ENCODE measurements at places on chromosomes 2 and 18. TPM values are rescaled to one million over a fixed set of nuclear protein-coding genes. Genes with fewer than 3 reads are reported as not detected.
A peak's percentile ranks its signal among the peaks of the same experiment; 100 is the strongest.

The ABCG8 gene
- polyA plus RNA-seq = not detected

- DNase-seq = no peak
These were observed 764.5 kb downstream of the TRIB2 start for GRCh38 chr2:13481201-13481600.

DNA sequence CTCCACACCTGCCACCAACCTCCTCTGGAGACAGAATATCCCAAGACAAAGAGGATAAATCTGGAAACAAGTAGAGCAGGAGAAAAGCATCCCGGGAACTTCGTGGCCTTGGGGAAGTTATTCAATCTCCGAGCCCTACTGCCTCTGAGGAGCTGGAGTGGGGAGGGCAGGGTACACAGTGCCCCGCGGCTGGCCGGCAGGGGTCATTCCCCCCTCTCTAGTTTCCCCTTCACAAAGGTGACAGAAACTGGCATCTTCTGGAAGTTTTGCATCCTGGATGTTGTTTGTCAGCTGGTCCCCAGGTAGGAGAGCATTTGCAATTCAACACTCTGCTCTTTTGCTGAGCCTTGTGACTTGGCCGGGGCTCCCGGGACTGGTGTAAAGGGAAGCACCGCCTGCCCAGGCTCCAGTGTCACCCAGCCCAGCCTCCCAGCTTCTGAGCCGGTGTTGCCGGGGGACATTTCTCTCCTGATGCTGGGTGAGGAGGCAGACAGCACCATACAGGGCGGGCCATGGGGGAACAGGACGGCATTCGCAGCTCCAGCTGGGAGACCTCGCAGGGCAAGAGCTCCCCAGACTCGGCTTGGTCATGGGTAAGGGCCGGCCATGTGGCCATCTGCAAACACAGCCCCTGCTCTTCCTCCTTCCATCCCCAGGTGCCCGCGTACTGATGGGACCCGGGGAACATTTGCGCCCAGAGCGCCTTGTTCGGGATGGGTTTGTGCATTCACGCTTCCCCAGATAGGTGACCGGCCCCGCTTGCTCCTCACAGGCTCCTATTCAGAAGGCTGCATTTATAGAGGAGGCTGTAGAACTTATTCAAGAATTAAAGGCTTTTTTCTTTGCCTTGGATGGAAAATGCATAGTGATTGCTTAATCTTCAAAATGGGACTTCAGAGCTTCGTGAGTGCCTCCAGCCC is 7.4 kb upstream of the NTSR2 start:
- DNase-seq = no peak

GRCh38 chr2:84782717-84783442 is 98.0 kb downstream of the TRABD2A start:
- peak; percentile 73 for DNase-seq

GRCh38 chr2:240339411-240340360 is 95.8 kb upstream of the GPC1 start:
- no peak for DNase-seq

GRCh38 chr2:199743415-199744120 is 107.4 kb downstream of the FTCDNL1 start:
- no peak for DNase-seq

DNA sequence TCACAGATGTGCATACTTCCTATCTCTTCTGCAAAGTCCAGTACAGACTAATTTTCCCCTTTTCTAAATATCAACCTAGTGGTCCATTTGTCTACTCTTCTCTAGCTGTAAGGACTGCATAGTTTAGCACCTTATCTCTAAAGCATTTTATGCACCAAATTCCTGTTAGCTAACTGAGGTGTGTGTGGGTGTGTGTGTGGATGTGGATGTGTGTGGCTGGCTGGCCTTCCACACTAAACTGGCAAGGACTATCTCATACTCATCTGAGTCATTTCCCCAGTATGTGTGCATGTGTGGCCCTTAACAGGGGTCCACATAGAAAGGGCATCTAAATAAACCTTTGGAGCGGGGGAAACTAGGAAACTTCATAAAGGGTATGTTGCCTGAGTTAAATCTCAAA is 139.6 kb downstream of the TTC32 start:
- DNase-seq = no peak

GRCh38 chr2:23803264-23803964 is 123.5 kb downstream of the ATAD2B start:
- no peak for DNase-seq

DNA sequence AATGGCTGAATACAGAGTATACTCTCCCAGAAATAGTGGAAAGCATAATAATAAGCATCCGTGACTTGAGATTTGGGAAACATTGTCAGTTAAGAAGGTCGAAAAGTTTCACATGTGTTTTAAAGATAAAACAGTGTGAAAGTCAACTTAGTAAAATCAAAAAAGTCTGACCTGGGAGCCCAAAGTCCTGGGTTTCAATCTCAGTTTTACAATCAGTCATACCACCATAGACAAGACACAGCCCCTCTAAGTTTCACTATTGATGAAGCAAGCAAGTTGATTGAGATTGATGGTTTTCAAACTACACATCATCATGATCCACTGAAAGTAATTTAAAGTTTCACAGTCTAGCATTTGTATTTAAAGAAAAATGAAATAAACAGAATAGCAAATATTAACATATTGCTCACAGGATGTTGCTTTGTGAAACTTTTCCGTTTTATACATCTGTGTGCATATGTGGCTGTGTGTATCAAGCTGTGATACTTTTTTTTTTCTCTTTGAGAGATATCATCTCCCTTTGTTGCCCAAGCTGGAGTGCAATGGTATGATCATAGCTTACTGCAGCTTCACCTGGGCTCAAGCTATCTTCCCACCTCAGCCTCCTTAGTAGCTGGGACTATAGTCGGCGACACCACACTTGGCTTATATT is 71.1 kb downstream of the PIK3C3 start:
- no peak for DNase-seq

Measured in CD8-positive, alpha-beta memory T cell (primary cell).